Urothelium cell line (cell line): ENCODE measurements at places on chromosomes 7 and 10.

DNA sequence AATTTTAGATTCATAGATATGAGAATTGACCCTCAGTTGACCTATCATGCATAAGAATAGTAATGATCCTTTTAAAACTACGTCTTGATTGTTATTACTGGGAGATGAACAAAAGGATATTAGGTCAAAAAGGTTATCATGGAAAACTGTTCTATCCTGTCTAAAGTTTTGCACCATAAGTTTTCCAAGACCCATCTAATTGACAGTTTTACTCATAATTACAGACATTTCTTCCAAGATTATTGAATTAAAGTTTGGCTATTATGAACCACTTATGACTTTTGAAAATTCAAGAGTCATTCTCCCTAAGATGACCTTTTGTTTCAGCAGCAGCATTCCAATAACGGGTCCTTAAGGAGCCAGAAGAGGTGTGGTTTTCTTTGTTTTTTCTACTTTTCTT is 144.3 kb downstream of the WNT2 start:
- no peak for DNase-seq

- DNase-seq: no peak
Measured at GRCh38 chr10:71522442-71523144, 125.9 kb downstream of the CDH23 start.

- DNase-seq: no peak
Measured at GRCh38 chr10:108631332-108631731, 1292.0 kb downstream of the XPNPEP1 start.

GRCh38 chr10:71809628-71810027 is 36.3 kb upstream of the VSIR start:
- no peak for DNase-seq

DNA sequence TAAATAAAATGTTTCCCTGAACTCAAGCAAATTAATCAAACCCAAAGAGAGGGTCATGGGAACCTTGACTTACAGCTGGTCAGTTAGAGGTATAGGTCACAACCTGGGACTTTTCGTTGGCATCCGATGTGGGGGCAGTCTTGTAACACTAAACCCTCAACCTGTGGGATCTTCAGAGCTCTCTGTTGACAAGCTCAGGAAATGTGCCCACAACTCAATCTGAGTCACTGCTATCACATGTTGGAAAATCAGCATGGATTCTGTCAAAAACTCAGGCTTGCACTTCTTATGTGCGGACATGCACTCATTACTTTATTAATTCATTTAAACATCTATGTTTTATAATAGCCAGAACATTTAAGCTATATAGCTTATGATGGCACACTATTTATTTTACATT is 424.6 kb upstream of the SORCS1 start:
- DNase-seq: peak; percentile 12

DNA sequence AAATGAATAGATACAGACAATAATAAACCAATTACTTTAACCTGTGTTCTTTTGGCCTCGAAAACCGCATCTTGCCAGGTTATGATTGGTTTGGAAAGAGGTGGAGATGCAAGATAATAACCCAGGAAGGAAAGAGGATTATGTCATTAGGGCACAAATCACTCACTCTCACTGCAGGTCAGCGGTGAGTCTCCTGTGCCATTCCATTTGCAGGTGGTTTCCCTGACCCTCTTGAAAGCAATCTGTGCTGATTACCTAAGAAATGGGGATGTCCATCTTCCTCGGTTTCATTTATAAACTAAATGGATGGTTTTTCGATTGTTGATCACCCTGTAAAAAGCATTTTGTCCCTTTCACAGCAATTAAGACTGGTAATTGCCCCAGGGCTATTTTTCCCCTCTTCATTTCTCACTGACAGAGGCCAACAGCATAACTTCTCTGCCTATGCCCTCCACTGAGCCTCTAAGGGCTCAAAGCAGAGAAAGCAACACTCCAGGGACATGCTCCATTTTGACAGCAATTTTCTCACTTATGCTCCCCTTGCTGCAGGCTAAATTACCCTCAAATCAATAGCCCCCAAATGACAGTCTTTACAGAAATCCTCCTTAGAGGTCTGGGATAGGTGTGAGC is 257.5 kb downstream of the IPMK start:
- DNase-seq: no peak

- DNase-seq: no peak
Measured at GRCh38 chr7:70512761-70513160, 619.2 kb upstream of the GALNT17 start.

- DNase-seq: no peak
Measured at GRCh38 chr7:89072081-89072480, 276.5 kb upstream of the TEX47 start.
